ENCODE measurements at places on chromosomes 5 and 9. TPM values are rescaled to one million over a fixed set of nuclear protein-coding genes. Genes with fewer than 3 reads are reported as not detected.

The RORB gene
- under 0.01 TPM for total RNA-seq

The SUSD3 gene
- 2.6 TPM for total RNA-seq

The KIF12 gene
- total RNA-seq, result not detected

The CD274 gene
- total RNA-seq, result 0.52 TPM

The IL31RA gene
- 1.0 TPM for total RNA-seq

The FOXI1 gene
- not detected for total RNA-seq

The LPAR1 gene
- total RNA-seq, result 45.9 TPM

The FABP6 gene
- total RNA-seq, result not detected

The LECT2 gene
- not detected for total RNA-seq

The CSF2 gene
- total RNA-seq, result not detected

The PCSK5 gene
- total RNA-seq, result 16.7 TPM

The GRIA1 gene
- 1.0 TPM for total RNA-seq

The CNOT8 gene
- 42.3 TPM for total RNA-seq

The TMEM232 gene
- 1.6 TPM for total RNA-seq

The LOX gene
- 50.1 TPM for total RNA-seq

The CBY3 gene
- not detected for total RNA-seq

The GOLGA1 gene
- 11.0 TPM for total RNA-seq

The IFNK gene
- total RNA-seq, result not detected

The C6 gene
- total RNA-seq, result not detected

The SPINK13 gene
- not detected for total RNA-seq
